Hematopoietic multipotent progenitor cell (in vitro differentiated cells): ENCODE measurements at places on chromosomes 2 and 18. TPM values are rescaled to one million over a fixed set of nuclear protein-coding genes. Genes with fewer than 3 reads are reported as not detected.

Gene LCT
- 0.27 TPM for total RNA-seq

Gene GATA6
- total RNA-seq: not detected

Gene SNX17
- 130 TPM for total RNA-seq

Gene NYAP2
- total RNA-seq: under 0.01 TPM

Gene PAIP2B
- total RNA-seq: 2.4 TPM

Gene CABYR
- total RNA-seq: not detected

GRCh38 chr2:60046529-60046928 lies 506.9 kb downstream of the BCL11A start:
- DNase-seq: no peak

- DNase-seq: no peak
These were observed 278.9 kb downstream of the TSN start for GRCh38 chr2:122034344-122034743.

DNA sequence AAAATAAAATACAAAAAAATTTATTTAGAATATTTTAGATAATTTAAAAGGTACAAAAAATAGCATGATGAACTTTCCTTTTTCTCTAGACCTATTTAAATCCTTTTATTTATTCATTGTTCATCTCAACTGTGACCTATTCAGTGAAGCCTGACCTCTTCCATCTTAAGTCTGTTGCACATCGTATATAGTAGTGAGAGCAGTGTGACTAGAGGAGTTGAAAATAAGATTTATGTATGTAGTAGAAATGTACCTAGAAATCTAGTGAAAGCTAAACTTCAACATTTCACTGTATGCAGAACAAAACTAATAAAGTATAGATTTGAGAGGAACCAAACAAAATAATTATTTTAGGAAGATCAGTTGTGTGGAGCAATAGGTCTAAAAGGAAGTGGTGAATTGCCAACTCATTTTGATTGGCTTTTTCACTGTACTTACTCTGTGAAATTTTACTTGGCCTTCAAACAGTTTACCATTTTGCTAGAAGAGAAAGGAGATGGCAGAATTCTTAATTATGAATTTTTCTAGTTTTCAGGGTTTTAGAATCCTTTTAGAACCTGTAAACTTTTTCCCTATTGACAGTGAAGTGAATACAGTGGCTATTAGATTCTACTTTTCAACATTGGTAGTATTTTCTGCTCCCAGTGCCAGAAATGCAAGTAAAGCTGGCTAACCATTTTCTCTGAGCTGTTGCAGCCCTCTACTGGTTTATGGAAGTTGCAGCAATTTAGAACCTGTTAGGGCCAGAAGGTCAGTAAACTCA lies 11.0 kb downstream of the ANKRD12 start:
- peak; percentile 77 for DNase-seq

- no peak for DNase-seq
These were observed 158.2 kb upstream of the SALL3 start for GRCh38 chr18:78821396-78821795.

DNA sequence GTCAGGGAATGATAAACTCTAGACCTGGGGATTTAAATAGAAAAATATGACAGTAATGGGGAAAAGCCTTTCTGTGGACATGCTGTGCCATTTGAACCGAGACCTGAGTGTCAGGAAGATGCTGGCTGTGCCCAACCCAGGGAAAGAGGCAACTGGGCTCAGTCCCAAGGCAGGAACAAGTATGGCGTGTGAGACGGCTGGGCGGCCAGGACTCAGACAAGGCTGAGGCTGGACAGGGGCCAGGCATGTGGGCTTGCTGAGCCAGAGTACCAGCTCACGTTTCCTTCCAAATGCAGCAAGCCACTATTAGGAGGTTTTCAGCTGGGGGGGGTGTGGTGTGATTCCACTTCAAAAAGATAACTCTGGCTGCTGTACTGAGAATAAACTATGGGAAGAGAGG lies 92.4 kb downstream of the INPP5D start:
- DNase-seq: no peak

GRCh38 chr18:44841752-44842587 lies 161.3 kb downstream of the SETBP1 start:
- DNase-seq: no peak

DNA sequence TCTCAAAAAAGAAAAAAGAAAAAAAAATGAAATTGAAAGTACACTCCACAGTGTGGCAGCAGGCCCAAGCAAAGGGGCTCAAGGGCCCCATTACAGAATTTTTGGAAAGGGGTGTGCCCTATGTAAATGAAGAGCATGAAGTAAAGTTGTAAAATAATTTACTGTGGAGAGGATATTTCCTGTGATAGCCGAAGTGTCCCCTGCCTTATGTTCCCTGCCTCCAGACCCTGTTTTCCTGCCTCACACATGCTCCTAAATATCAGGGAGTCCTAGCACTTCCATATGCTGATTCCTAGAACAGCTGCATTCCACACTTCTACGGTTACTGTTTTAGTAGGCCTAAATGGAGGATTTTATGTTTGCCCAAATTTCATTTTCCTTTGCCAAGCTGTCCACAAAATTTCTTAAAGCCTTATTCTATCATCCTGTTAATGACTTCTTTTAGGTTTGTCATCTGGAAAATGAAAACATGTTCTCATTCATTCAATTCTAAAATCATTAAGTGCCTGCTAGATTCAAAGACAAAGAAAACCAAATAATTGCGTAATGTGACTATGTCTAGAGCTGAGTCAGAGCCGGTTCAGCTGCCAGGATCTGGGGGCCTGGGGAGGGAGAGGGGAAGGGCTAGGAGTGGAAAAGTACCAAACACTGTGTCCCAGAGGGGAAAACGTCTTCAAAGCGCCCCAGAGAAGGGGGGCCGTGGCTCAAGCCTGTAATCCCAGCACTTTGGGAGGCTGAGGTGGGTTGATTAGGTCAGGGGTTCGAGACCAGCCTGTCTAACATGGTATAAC lies 25.9 kb upstream of the IMPA2 start:
- DNase-seq: peak; percentile 56

- DNase-seq: no peak
These were observed 39.1 kb upstream of the TWIST2 start for GRCh38 chr2:238808761-238809160.

DNA sequence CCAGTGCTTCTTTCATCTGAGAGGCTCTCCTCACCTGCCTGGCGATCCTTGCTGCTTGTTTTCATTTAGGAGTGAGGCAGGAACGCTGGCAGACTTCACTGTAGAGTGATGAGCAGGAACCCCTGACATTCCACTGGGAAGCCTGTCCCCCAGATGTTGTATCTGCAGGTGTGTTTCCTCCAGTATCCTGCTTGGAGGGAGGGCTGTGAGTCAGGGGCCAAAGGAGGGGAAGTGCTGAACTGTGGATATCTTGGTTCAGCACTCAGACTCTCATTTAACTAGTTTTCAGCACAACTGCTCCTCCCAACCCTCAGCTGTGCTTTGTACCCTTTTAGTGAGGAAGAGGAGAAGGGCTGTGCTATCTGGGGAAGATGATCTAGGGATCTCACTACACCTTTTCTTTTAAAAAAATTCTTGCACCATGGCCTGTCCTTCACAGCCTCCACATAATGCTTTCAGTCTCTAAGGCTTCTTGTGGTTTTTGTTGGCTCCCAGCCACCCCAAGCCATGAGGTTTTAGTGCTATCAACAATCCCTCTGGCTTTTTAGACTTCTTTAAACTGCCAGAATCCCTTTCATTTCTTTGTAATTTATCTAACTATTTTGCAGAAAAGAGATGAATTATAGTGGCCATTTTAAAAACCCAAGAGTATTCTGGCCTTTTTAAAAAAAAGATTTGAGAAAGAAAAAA lies 11.2 kb downstream of the ANKAR start:
- DNase-seq: no peak

- DNase-seq: no peak
These were observed 142.7 kb downstream of the DYSF start for GRCh38 chr2:71596011-71596410.

- DNase-seq: no peak
These were observed 138.6 kb downstream of the LOXHD1 start for GRCh38 chr18:46518438-46518837.

DNA sequence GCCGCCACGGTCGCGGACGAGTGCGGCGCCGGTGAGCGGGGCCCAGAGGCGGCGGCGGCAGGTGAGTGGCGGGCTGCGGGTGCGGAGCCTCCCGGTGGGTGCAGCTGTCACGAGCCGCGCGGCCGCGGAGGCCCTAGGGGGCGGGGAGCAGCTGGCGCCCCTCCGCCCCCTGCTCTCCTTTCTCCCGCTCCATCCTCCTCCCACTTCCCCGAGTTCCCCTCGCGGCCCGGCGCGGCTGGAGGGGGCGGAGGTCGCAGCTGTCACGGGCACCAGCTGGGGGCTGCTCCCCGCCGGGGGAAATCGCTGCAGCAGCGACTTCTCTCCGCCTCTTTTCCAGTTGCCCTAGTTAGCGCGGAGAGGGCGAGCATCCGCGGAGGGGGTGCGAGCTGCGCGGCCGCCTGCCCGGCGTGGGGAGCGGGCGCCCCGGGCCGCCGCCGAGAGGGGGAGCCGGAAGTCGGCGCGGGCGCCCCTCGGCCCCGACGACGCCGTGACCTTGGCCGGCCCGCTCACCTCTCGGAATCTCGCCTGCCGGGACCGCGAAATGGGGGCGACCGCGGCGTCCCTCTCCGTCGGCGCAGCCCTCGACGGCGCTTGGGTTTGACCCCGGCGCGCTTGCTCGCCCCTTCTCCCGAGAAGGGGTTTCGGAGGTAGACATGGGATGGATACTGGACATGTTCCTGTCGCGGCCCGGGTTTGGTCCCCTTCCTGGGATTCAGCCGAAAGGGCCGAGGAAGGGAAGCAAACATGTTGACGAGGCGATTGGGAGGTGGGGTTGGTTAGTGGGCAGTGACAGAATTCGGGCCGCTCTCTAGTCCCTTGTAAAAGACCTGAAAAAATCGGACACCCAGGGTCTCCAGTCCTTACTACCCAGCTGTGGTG lies 727 bp downstream of the NCOA1 start:
- peak; percentile 75 for DNase-seq

DNA sequence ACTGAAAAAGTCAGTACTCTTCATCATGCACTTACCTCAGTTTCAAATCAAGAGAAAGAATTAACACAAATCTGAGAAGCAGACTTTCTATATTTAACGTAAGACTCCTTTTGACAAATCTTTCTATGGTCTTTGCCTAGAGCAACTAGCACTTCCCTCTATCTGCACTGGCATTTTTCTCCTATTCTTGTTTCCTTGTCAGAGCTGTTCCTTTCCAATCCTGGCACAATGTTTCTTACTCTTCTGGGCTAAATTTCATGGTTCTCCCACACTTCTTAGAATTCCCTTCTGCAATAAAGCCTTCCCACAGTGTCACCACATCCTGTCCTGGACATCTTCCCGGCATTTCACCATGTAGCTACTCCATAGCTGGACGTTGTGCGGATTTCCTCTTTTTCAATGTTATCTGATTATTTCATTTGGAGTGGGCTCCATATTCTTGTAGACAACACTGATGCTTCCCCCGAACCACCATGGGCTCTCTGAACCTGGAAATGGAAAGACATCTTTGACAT lies 144.7 kb upstream of the CTNNA2 start:
- no peak for DNase-seq

GRCh38 chr2:157180359-157180758 lies 77.1 kb upstream of the GALNT5 start:
- DNase-seq: no peak

GRCh38 chr2:234493796-234494195 lies 3.1 kb downstream of the ARL4C start:
- DNase-seq: no peak

GRCh38 chr18:67260841-67261240 lies 255.7 kb downstream of the DSEL start:
- DNase-seq: no peak

- DNase-seq: no peak
These were observed 107.5 kb upstream of the PELI1 start for GRCh38 chr2:64251497-64252250.

DNA sequence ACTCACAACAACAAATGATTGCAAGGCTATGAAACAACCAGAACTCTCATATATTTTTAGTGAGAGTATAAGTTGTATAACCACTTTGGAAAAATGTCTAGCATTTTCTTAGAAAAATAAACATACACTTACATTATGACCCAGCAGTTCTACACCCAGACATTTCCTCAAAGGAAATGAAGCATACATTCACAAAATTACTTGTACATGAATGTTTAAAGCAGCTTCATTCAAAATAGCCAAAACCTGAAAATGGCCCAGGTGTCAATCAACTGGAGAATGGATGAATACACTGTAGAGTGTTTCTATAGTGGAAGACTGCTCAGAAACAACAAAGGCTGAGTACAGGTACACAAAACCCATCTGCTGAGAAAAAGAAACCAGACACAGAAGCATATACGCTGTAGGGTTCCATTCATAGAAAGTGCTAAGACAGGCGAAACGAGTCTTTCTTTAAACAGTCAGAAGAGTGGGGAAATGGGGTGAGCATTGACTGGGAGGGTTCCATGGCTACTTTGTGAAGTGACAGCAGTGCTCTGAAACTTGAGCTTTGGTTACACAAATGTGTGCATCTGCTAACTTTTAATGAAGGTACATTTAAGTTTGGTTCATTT lies 799.0 kb downstream of the DCDC2C start:
- DNase-seq: no peak

- DNase-seq: no peak
These were observed 117.0 kb downstream of the GRB14 start for GRCh38 chr2:164504253-164504652.

DNA sequence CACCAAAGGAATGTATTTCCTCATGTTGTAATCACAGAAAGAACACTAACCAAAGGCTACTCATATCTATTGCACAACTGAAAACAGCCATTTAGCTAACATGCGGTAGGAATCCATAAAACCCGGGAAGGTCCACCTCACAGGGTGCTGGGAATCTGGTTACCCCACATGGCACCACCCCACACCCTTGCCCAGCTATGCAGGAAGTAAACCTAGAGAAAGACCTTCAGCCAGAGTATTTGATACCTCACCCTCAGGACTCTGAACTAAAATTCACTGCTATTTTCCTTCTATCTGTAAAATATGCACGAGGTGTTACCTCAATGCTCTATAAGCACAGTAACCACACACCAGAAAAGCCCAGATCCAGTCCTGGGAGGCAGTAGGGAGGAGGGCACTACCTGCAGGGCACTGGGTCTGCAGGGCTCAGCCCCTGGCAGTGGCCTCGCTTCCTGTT lies 45.8 kb downstream of the PTPN2 start:
- DNase-seq: no peak

GRCh38 chr2:196336715-196337114 lies 165.3 kb upstream of the STK17B start:
- DNase-seq: no peak

DNA sequence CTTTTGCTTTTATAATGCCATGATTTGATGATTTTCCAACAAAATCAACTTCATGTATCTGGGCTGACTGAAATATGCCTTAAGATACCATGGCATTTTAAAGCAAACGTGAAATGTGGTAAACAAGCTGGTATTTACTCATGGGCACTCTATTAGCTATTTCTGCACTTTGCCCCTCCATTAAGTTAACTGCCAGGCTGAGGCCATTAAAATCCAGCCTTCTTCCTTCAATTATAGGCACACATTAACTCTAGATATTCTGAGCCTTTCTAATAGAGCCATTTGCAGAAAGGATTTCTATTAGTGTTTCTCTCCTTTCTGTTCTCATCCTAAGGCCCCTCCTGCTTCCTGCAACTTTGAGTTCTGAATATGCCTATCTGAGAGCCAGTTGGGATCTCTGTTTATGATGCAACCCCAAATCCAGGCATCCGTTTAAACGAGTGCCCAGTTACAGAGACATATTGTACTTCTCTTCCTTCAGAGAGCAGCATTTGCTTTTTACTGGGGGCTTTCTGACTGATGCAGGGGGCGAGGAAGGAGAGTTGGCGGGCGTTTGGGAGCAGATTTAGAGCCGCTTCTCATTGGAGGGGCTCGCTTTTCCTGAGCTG lies 1.6 kb upstream of the KCNJ3 start:
- DNase-seq: no peak
